ENCODE measurements at places on chromosomes 11 and 22.

DNA sequence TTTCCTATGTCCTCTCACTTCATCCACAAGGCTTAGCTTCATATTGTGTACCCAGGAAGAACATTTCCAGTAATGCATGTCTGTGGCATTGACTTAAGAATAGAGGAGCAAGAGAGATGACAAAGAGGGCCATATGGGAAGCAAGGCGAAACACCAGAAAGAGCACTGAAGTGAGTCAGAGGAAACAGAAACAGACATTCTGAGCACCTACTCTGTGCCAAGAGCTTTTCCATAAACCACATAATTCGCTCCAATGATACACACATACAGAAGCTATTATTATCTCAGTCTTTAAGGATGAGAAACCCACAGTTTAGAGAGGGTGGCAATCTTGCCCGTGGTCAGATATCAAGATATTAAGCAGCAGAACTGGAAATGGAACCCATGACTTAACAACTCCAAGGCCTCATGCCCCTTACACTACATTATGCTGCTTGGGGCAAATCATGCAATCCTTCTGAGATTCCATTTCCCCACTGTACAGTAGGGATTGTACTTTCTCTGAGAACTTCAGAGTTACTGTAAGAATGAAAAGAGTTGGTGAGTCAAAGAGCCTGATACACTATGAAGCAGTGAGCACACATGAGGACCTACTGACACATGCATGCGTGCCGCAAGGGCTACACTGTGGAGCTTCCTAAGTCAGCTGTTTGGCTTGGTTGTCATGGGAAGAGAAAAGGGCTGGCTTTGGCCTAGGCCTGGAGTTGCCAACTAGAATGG, 126.6 kb downstream of the KCNC1 start:
- no peak for DNase-seq

- DNase-seq: no peak
These were observed 57.5 kb upstream of the DDI1 start for GRCh38 chr11:103978616-103979595.

- no peak for DNase-seq
These were observed 223.4 kb downstream of the FAM76B start for GRCh38 chr11:95566211-95566610.

DNA sequence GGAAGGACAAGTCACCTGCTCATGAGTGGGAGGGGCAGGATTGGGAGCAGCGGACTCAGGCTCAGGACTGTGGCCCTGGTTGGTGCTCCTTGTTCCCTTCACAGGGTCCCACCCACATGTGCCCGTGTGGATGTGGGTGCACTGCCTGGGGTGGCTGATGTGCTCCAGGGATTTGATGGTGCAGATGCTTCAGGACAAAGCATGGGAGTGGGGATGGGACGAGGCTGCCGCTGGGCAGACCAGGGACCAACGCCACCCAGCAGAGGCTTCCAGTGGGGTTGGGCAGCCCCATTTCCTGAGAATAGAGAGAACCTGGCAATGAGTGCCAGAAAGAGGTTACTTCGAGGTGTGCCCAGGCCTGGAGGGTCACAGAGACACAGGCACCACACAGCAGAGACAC, 65.5 kb upstream of the IGLL5 start:
- no peak for DNase-seq

DNA sequence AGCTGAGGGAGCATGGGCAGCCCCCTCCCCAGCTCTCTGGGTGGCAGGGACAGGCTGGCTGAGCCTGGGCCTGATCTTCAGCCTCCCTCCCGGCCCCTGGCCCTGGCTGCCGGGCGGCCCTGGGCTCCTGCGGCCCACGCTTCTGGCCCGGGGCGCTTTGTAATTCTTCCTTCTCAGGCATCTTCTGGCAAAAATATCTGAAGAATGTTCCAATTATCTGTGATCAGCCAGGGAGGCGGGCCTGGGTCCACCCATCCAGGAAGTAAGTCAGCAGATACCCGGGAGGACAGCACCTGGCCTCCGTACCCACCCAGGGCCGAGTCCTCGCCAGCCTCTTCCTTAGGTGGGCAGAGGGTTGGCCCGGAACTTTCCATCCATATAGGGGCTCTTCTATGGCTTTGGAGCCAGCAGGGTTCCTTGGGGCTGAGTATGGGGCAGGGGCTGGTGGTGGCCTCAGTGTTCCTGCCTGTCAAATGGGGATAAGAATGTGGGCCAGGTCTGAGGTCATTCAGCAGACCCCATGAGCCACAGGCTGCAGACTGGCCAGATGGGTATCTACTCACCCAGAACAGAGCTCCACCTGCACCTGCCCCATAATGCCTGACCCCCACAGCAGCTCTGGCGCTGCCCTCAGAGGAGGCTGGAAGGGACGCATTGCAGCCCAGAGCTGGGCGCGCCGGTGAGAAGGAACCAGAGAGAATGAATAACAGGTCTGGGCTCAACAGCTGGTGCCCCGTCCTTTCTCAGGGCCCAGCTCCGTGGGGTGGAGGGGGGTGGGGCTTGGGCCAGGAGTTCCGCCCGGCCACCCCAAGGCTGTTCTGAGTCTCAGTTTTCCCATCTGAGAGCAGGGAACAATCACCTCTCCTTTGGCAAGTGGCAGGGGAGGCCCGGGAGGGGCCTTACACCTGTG, 16.2 kb downstream of the WNT7B start:
- no peak for DNase-seq

- DNase-seq: no peak
These were observed 18.4 kb upstream of the RPS3 start for GRCh38 chr11:75380716-75381420.

DNA sequence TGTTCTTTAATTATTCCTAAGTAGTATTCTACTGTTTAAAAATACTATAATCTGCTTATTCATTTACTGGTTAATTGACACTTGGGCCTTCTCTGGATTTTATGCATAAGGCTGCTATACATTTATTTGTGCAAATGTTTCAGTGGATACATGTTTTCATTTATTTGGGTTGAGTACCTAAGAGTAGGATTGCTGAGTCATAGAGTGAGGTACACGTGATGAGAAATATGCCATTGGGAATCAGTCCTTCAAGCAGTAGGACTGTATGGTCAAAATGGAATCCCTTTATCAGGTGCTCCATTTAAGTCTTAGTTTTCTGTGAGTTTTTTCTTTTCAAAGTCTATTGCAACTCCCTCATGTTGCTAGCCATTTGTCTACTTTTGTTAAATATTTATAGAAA, 275.2 kb upstream of the SORL1-AS1 start:
- no peak for DNase-seq

GRCh38 chr22:20427104-20427944, 10.3 kb downstream of the SCARF2 start:
- DNase-seq: no peak

All from spinal cord (tissue), 10 donors.